ENCODE measurements at places on chromosomes 7 and 10. TPM values are rescaled to one million over a fixed set of nuclear protein-coding genes. Genes with fewer than 3 reads are reported as not detected.

The ELN gene
- not detected for total RNA-seq

The NCF1 gene
- total RNA-seq, result not detected

GRCh38 chr7:51154201-51154600, 162.4 kb downstream of the COBL start:
- no peak for DNase-seq

- no peak for DNase-seq
These were observed 38.0 kb downstream of the FAM149B1 start for GRCh38 chr10:73205890-73206289.

DNA sequence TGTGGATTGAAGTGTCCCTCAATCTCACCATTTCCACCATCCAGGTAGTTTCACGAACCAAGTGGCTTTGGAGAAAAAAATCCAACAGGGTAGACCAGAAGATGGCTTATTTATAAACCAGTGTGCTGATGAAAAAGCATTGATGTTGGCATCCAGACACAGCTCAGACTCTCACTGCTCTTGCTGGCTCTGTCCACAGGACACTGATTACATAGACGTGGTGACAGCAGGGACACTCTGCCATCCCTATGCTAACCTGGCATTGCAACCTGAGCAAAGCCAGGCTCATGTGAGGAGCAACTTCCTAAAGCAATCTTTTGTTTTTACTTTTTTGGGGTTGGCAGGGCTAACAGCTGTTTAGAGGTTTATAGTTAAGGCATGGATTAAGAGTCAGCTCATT, 130.6 kb upstream of the SVIL start:
- DNase-seq, result no peak

DNA sequence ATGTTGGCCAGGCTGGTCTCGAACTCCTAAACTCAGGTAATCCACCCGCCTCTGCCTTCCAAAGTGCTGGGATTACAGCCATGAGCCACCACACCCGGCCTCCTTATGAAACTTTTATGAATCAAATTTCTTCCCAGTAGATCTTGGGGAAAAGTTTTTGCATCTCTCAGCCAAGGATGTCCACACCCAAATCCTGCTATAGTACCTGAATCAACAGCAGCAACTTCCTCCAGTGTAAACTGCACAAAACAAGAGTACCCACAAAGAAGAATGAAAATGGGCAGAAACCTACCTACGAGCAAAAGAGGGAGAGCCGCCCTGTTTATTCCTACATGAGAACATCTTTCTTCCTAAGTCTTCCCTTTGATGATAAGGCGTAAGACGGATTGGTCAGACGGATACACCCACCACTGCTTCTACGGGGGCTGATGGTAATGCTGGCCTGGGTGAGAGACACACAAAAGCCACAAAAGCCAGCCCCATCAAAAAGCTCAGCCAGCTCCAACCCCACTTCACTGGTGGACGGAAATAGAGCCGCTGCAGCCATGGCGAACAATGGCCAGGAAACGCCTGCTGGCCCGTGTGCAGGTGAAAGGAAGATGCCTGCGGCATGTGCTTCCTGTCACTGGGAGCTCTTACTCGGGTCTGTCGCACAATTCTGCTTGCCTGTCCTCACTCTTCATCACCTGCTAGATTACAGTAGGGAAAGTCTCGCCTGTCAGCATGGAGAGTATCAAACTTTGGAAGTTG, 10.4 kb downstream of the JCAD start:
- no peak for DNase-seq

- DNase-seq, result no peak
These were observed 115.9 kb downstream of the PIP4K2A start for GRCh38 chr10:22598478-22598877.

DNA sequence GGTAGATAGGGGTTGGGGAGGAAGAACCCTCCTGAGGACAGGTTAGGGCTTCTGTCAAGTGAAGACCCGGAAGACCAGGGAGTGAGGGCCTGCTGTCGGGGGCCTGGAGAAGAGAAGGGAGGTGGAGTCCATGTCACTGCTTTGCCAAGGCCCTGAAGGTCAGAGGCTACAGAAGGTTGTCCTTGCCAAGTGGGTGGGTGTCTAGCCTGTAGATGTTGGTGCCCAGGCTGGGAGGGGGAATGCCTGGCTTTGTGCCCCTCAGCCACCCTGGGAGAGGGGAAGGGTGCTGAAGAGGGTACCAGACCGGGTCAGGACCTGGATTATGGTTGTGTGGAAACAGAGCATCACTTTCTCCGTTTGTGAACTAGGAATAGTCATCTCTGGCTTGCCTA, 67.2 kb upstream of the AQP1 start:
- DNase-seq, result no peak

GRCh38 chr10:3339531-3339950, 167.0 kb upstream of the PITRM1 start:
- DNase-seq, result peak; percentile 59

DNA sequence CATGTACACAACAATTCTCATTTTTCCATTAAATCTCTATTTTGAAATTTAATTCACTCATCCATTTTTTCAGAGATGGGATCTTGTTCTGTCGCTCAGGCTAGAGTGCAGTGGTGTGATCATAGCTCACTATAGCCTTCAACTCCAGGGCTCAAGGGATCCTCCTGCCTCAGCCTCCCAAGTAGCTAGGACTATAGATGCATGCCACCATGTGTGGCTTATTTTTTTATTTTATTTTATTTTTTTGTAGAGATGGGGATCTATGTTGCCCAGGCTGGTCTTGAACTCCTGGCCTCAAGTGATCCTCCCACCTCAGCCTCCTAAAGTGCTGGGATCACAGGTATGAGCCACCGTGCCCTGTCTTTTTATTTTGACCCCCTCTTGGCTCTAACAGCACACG, 203.8 kb upstream of the KLF14 start:
- no peak for DNase-seq

Measured in HT1080 (cell line).